ENCODE measurements at places on chromosomes 7 and 10. TPM values are rescaled to one million over a fixed set of nuclear protein-coding genes. Genes with fewer than 3 reads are reported as not detected.

DNA sequence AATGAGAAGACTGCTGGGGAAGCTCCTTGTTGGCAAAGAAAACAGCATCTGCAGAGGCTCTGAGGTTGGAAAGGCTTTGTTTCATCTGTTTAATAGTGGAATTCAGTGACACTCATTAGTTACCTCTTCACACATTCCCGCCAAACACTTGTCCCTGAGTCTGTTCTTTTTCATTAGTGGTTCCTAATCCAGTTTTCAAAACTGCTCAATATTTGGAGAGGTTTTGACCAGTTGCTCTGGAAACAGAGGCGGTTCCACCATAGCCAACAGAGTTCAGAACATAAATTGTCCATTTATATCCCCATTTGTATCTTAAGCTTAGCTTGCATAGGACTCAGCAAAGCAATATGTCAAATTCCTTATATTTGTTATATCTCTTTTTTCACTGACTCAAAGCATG, 754.6 kb downstream of the AUTS2 start:
- no peak for DNase-seq

DNA sequence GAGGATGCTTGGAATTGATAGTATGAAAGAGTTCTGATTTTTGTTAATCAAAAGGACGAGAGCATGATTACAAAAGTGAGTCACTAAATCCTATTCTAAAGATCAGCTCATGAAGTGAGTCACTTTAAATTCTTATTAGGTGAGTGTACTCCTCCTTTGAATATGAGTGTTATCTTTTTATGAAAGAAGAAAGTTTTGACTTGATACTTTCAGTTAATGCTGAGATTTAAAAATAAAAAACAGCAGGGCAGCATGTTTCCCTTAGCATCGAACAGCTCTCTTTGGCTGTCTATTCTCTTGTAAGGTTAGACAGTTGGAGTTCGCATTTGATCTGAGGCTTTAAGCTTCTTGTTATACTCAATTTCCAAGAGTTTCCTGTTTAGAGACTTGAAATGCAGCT, 222.0 kb downstream of the TWIST1 start:
- peak; percentile 85 for DNase-seq

GRCh38 chr10:27445070-27445469, 59.0 kb upstream of the RAB18 start:
- DNase-seq = no peak

DNA sequence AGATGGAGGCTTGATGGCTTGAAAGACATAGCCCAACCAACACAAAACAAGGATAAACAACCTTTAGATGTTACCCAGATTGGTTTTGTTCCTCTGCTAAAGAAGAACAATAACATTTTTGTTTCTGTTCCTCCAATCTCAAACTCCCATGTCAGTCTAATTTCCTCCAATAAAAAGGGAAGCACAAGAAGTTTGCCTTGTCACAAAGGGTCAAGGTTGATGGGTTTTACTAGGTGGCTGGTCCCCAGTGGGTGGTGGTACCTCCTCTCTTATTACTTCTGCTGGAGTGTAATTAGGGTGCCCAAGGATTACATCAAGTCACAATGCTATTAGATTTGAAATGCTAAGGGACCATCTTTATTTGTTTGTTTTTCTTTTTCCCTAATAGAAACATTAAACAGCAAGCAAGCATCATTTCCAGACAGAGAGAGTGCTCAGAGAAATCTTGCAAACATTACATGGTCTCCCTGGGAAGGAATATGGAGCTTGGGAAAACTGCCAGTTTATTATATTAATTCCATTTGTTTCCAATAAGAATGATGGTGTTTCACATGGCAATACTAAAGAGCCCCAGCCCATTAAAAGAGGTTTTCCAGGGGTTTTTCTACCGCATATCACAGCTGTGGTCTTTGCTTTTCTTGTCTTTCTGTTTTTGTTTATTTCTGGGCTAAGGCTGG, 78.3 kb upstream of the AOAH start:
- no peak for DNase-seq

NEUROD6 gene
- total RNA-seq = not detected

OTUD1 gene
- total RNA-seq = 21.4 TPM

PRSS58 gene
- not detected for total RNA-seq

Data from PC-9 (cell line).